ENCODE measurements at places on chromosomes 5 and 9.

GRCh38 chr5:79416499-79416898 lies 97.4 kb downstream of the HOMER1 start:
- DNase-seq, result no peak

GRCh38 chr9:99451112-99451606 lies 229.1 kb downstream of the SEC61B start:
- DNase-seq, result no peak

GRCh38 chr5:129938077-129938476 lies 33.8 kb downstream of the CHSY3 start:
- DNase-seq, result no peak

DNA sequence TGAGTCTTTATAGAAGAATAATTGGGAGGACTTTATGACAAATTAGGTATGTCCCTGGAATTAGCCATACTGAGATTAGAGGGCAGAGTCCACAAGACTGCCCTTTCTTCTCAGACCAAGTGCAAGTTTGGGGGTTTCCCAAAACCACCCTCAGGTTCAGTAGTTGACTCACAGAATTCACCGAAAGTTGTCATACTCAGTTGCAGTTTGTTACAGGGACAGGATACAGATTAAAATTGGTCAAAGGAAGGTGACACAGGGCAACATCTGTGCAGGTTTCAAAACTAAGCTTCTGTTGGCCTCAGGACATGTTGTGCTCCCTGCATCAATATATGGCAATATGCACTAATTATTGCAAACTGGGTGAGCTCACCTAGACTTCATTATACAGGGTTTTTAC lies 3.8 kb downstream of the RANBP17 start:
- DNase-seq, result no peak

GRCh38 chr9:115715666-115716065 lies 437.9 kb upstream of the PAPPA start:
- DNase-seq, result no peak

DNA sequence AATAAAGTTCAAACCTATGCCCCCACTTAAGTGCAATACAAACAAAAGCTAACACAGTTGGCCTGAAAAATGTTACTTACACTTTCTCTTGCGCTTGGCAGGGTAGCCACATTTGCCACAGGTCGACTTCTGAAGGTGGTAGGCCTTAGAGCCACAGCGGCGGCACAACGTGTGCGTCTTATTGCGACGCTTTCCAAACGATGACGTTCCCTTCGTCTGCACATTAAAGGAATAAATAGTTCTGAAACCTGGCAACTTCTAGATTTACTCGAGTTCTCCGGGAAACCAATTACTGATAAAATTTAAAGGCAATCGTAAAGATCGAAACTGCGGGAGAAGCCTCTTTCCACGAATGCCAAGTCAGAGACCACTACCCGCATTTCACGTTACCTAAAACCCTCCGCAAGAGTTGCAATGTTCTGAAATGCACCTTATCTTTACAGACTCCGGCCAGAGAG lies 602 bp downstream of the RPL37 start:
- no peak for DNase-seq

- DNase-seq, result no peak
Measured at GRCh38 chr5:176438959-176439757, 9.0 kb upstream of the FAF2 start.

GRCh38 chr9:117869712-117870111 lies 165.5 kb downstream of the TLR4 start:
- no peak for DNase-seq

DNA sequence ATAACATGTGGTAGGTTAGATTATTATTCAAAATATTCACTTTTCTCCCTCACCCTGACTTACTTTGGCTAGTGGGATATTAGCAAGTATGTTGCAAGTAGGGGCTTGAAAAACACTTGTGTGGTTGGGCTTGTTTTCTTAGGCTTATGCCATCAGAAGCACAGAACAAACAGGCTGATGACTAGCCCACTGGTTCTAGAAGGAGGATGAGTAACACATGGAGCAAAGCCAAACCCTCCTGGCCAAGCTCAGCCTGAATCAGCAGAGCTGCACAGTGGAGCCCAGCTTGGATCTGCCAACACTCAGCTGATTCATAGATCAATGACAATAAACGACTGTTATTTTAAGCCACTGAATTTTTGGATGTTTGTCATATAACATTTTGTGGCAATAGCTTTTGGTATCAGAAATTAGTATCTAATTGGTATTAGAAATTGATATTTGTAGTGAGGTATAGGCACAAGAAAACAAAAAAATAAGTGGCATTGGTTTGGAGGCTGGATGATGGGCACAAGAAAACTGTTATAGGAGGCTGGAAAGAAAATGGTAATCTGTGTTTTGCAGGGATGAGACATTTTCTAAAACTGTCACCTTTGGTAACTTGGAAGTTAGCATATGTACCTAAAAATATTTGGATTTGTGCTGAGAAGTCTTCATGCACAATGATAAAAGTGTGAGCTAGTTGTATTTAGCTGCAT lies 46.1 kb upstream of the ZBED3 start:
- DNase-seq, result peak; percentile 41

GRCh38 chr9:136729144-136729543 lies 13.6 kb downstream of the LCN10 start:
- no peak for DNase-seq

DNA sequence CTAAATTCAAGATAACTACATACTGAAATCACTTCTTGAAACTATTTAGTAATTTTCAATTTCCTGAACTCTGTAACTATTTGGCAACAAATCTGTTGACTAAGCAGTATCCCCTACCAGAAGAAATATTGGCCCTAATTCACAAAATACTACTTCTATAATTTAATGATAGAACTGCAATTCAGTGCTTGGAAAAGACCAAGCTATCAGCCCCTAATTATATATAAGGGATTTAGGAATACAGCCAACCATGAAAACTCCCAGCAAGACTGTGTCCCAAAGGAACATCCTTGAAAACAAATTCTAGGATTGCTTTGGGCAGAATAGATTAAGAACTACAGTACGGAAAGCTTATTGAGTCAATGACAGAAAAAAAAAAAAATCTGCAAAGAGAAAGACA lies 169.2 kb downstream of the RAB3C start:
- no peak for DNase-seq

GRCh38 chr9:89548071-89548638 lies 50.2 kb upstream of the SEMA4D start:
- DNase-seq, result no peak

DNA sequence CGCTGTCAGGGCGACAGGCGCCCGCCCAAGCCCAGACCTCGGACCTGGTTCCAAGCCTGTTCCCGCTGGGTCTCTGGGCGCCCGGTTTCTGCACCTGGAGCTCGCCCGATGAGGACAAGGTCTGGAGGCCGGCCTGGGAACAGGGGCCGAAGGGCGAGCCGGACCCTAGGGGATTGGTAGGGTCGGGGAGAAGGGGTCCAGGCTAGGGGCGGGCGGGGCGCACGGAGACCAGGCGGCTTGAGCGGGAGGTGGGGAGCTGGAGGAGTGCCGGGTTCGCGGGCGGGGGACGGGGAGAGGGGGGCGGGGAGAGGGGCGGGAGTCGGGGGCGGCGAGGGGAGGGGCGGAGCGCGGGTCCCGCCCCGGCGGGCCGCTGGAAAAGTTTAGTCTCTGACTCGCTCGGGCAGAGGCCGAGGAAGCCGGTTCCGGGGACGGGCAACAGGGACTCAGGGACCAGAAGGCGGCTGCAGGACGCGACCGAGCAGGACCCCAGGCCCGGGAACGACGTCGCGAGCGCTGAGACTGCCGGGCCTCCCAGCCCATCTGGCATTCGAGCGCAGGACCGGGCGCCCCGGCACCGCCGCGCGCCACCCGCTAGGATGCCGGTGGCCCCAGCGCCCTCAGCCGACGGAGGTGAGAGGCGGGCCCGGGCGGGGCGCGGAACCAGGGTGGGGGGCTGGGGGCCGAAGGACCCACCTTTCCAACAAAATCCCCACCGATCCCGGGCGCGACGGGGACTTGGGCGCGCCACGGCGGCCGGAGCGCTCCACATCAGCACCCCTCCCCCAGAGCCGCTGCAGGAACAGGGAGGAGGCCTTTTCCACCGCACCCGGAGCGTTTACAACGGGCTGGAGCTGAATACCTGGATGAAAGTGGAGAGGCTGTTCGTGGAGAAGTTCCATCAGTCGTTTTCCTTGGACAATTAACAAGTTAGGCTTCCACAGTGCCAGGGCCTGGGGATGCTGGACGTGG lies at the start of gene S1PR3:
Gene S1PR3 (plus strand): TSS at position 403 of the 969 bp plus-strand sequence. CDS start 9,733 bp downstream, outside the sequence.
- DNase-seq, result peak; percentile 54

- no peak for DNase-seq
Measured at GRCh38 chr5:80668016-80668969, 13.5 kb upstream of the DHFR start.

Measured in ovary (tissue), 10 donors.